ENCODE measurements at places on chromosomes 16 and 17. TPM values are rescaled to one million over a fixed set of nuclear protein-coding genes. Genes with fewer than 3 reads are reported as not detected.

The ALOX12 gene
- total RNA-seq = not detected

The MAP2K6 gene
- total RNA-seq = 0.72 TPM

The KRT17 gene
- total RNA-seq = 9.0 TPM

The UMOD gene
- not detected for total RNA-seq

The ALOX15B gene
- 0.07 TPM for total RNA-seq

The STARD3 gene
- 37.6 TPM for total RNA-seq

The PDF gene
- total RNA-seq = 15.3 TPM
